ENCODE measurements at places on chromosomes 16 and 17.

DNA sequence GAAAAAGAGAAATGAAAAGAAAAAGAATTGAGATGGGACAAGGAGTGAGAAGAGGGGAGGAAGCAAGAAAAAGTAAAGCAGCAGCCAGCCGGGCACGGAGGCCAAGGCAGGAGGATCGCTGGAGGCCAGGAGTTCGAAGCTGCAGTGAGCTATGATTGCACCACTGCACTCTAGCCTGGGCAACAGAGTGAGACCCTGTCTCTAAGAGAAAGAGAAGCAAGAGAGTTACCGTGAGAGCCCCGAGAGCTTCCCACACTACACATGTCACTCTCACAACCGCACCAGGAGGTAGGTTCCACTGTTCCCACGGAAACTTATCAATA, 18.8 kb upstream of the LITAF start:
- DNase-seq: no peak

- DNase-seq: no peak
Measured at GRCh38 chr17:13176436-13176835, 158.6 kb upstream of the ELAC2 start.

DNA sequence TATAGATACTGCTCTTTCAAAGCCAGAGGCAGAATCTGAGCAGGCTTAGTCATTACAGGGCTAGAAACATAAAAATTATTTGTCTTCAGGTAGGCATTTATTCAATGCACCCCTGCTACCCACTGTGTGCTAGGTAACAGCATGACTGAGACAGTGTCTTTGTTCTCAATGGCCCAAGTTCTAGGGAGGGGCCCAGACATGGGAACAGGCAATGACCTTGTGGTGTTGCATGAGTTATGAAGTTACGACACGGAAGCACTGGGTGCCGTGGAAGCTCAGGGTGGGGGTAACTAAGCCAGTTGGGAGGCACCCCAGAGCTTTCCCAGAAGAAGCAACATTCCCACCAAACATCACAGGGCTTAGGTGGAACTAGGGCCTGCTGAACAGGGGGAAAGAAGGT, 87.0 kb downstream of the CPPED1 start:
- no peak for DNase-seq

DNA sequence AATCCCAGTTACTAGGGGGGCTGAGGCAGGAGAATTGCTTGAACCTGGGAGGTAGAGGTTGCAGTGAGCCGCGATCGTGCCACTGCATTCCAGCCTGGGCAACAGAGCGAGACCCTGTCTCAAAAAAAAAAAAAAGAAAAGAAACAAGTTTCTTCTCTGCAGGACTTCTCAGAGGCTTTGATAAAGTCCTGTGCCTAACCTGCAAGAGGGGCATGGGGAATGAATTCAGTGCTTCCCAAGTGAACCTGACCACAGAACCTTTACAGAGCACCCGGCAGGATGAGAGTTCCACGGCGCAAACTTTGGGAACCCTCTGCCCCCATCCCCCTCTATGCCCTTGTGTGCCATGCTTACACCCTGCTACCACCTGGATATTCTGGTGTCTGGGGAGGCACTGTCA, 17.9 kb downstream of the ITGB4 start:
- DNase-seq: no peak

DNA sequence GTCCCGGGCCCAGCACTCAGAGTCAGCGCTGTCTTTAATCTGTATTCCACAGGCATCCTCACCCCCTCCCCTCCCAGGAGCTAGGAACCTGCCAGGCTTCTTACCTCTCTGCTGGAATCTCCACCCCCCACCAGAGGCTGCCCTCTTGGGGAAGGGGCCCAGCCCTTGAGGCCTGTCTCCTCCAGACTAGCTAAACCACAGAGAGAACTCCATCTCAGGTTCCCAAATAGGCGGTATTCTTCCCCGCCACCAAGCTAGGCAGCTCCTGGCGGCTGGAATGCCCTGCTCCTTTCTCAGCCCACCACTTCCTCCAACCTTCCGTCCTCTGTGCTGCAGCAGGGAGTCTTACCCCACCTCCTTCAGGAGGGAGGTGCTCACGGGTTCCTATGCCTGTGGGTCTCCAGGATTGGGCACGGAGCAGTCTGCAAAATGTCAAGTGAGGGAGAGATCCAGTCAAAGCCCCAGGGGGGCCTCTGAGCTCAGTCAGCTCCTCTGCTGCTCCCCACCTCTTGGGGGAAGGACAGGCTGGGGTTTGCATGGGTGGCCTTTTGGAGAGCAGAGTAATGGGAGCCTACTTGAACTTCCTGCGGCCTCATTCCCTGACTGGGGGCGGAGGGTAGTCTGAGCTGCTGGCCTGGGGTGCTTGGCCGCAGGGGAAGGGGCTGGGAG, 55.7 kb downstream of the SREBF1 start:
- no peak for DNase-seq

DNA sequence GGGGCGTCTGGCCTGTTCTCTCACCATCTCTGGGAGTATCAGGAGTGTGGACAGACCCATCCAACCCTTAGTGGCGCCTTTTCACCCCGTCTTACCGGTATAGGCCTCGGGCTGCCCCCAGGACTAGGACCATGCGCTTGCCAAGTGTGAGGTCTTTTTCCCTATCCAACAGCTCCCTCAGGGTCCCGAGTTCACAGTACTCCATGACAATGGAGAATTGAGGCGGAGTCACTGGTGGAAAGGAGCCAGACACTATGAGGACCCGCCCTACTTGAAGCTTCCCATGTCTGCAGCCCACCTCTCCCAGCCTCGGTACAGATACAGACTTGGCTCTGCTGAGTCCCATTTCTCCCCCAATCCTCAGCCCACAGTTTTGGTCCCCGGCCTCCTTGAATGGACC, 15.9 kb upstream of the RFWD3 start:
- DNase-seq: no peak

GRCh38 chr17:32287804-32288511, 22.3 kb downstream of the RHBDL3 start:
- no peak for DNase-seq

DNA sequence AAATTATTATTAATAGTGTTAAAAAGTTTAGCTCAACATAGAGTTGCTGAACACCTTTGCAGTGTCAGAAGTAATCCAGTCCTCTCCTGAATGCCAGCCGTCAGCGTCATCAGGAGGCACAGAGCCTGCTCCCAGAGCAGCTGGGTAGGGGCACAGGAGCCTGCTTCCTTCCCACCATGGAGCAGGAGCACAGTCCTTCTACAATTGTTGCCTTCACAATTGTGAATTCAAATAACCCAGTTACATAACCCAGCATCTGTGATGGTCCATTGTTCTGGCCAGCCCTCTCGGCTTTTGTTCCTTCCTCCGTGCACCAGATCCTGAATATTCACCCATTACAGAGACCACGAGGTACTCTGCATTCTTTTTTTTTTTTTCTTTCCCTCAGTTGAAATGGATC, 393.9 kb upstream of the MAF start:
- no peak for DNase-seq

DNA sequence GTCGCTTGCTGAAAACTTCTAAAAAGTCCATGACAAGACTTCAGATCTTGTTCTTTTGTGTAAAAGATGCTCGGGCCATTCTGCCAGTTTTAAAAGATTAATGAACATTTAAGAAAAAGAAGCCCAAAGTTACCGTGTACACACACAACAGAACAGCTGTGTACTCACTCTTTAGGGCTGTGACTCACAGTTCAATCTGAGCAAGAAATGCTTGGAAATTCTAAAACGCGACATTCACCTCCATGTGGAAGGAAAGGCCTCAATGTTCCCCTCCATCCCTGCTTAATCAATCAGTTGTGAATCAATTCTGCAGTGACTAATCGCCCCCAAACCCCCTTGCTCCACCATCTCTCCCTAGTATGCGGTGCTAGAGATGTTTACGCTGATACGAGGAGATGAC, 609.9 kb upstream of the SALL1 start:
- no peak for DNase-seq

- DNase-seq: no peak
Measured at GRCh38 chr17:71500761-71501555, 619.9 kb upstream of the SOX9 start.

- no peak for DNase-seq
Measured at GRCh38 chr17:59762049-59762823, 54.8 kb downstream of the VMP1 start.

DNA sequence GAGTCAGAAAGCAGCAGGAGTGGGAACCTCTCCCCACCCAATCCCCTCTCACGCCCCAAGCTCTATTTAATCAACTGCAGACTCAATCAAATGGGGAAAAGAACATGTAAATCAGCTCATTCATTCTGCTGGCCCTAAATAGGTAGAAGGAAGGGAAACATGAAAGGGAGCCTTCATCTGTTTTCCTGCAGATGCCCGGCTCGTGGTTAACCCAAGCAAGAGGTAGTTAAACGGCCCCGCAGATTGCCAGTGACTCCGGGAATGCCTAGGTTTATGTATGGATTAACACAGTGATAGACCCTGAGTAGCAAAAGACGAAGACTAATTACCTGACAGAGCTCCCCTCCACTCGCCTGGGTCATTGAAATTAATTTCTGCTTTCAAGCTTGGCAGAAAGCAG, 542.0 kb downstream of the WWOX start:
- DNase-seq: no peak

- no peak for DNase-seq
Measured at GRCh38 chr17:79338604-79339003, 264.0 kb downstream of the ENGASE start.

DNA sequence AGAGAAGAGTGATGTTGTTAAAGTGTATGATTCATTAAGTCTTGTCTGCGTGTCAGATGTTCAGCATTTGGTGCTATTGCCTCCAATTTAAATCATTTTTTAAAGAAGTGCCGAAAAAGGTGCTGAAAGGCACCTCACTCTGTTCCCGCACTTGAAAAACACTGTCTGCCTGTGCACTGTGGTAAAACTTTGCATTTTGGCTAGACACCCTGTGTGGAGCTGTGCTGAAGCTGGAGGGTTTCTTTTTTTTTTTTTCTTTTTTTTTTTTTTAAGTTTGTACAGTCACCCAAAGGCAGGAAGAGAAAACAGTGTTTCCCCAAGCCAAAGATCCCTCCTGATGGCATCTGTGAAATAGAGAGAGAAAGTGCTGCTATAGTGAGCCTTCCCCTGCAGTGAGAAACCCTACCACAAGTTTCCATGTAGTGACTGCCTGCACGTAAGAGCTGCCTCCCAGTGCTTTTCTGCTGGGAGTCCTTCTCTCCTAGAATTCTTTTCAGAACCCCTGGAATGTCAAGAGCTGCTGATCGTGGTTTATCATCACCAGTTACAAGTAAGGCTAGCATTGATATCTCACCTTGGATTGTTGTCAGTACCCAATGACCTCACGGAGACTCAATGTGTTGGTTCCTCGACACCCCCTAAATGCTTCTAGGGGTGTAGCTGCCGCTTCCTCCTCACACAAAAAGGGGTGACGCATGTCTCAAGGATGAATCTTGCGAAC, 116.0 kb upstream of the SOX9 start:
- no peak for DNase-seq

DNA sequence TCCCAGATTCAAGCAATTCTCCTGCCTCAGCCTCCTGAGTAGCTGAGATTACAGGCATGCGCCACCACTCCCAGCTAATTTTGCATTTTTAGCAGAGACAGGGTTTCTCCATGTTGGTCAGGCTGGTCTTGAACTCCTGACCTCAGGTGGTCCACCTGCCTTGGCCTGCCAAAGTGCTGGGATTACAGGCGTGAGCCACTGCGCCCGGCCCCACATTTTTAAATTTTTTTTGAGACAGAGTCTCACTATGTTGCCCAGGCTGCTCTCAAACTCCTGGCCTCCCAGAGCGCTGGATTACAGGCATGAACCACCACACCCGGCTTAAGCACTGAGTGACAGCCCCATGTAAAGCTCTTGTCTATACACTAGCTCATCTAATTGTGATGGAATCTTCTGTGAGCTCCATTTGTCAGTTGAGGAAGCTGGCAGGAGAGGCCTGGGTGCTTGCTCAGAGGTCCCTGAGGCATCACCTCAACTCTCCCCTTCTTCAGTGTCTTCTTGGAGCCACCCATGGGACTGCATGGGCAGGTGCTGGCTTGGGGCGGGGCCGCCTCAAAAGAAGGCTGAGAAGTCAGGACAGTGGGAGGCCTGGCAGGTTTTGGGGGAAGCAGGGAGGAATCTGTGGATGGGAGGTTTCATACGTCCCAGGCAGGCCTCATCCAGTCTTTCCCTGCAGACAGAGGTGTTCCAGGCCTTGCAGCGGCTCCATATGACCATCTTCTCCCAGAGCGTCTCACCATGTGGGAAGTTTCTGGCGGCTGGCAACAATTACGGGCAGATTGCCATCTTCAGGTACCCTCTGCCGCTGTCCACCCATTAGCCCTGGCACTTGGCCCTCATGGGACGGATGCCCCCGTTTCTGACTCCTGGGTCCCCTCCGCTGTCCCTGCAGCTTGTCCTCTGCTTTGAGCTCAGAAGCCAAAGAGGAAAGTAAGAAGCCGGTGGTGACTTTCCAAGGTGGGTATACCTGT, 1.5 kb downstream of the THOC6 start:
- DNase-seq: no peak

DNA sequence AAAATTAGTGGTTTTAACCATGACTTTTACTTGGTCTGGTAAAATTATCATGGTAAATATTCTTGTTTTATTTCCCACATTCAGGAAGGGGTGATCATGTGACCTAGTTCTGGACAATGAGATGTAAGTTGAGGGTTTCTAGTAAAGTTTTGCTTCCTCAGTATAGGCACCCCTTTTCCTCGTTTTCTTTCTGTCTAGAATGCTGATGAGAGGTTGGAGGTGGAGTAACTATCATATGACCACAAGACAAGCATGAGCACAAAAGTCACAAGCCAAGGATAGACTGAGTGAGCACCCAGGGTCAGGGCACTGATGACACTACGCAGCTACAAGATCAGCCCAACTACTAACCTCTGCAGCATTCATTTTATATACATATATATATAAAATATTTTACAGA, 53.9 kb downstream of the MYO1D start:
- DNase-seq: no peak

GRCh38 chr16:67847064-67847861, at the start of gene CENPT:
Gene CENPT (minus strand): TSS chr16:67847693. CDS start chr16:67833859, 13,834 bp downstream.
- DNase-seq: peak; percentile 69

GRCh38 chr17:27463235-27463677, 7.0 kb downstream of the KSR1 start:
- no peak for DNase-seq

DNA sequence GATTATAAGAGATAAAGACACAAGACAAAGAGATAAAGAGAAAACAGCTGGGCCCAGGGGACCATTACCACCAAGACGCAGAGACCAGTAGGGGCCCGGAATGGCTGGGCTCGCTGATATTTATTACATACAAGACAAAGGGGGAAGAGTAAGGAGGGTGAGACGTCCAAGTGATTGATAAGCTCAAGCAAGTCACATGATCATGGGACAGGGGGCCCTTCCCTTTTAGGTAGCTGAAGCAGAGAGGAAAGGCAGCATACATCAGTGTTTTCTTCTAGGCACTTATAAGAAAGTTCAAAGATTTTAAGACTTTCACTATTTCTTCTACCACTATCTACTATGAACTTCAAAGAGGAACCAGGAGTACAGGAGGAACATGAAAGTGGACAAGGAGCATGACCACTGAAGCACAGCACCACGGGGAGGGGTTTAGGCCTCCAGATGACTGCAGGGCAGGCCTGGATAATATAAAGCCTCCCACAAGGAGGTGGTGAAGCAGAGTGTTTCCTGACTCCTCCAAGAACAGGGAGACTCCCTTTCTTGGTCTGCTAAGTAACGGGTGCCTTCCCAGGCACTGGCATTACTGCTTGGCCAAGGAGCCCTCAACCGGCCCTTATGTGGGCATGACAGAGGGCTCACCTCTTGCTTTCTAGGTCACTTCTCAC, 63.9 kb upstream of the ARL4D start:
- no peak for DNase-seq

GRCh38 chr16:56121156-56121500, 70.2 kb upstream of the GNAO1 start:
- no peak for DNase-seq
